ENCODE measurements at places on chromosomes 6 and 20. TPM values are rescaled to one million over a fixed set of nuclear protein-coding genes. Genes with fewer than 3 reads are reported as not detected.

RNF8 gene
- total RNA-seq, result 16.0 TPM

GGTLC1 gene
- not detected for total RNA-seq

- DNase-seq, result no peak
Observed at GRCh38 chr6:161074496-161075121, 83.0 kb downstream of the MAP3K4 start.

- no peak for DNase-seq
Observed at GRCh38 chr6:8245726-8246125, 143.4 kb upstream of the EEF1E1 start.

DNA sequence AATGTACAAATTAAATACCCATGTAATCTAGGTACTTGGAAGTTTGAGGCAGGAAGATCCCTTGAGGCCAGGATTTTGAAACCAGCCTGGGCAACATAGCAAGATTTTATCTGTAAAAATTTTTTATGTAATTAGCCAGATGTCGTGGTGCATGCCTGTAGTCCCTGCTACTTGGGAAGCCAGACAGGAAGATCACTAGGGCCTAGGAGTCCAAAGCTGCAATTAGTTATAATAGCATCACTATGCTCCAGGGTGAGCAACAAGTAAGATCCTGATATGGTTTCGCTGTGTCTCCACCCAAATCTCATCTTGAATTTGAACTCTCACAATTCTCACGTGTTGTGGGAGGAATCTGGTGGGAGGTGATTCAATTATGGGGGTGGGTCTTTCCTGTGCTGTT lies 535.8 kb downstream of the TENT5A start:
- no peak for DNase-seq

GRCh38 chr6:126153661-126154060 lies 167.3 kb downstream of the TRMT11 start:
- DNase-seq, result no peak

DNA sequence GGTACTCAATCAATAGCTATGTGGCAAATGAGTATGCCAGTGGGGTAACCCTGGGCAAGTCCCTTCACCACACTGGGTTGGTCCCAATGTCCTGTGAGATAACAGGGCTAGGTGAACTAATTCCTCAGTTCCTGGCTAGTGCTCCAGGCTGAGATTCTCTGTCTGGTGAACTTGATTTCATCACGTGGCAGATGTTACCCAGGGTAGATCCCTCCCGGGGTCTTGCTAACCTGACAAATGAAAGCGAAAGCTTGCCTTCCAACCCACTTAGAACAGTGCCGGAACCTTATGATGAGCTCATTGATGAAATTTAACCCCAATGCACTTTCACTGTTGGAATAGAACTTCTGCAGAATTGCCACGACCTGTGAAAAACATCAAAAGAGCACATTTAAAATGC lies 6.6 kb upstream of the ANKRD60 start:
- no peak for DNase-seq
